T follicular helper cell (primary cell): ENCODE measurements at places on chromosomes 3 and 15.

DNA sequence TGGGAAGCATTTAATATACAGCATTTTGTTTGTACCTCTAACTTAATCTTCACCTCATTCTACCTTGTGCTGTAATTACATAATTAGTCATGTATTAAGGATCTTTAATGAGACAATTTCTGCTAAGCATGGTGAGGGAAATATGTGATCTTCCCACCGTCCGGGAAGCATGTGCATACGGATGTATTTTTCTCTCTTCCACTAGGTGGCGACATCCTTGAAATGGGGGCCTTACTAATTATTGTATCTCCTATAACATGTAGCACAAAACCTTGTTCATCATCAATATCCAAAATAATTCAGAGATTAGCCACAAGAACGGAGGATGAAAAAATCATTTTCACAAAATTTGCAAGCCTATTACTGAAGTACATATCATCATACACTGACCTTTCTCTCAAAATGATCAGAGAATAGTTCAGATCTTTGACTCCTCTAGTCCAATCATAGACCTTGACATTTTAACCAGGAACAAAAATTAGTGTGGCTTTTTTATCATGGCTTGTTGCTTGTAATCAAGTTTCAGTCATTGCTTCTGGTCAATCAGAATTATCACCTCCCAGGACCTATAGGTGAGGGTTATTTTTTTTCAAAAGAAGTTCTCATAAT is 148.9 kb upstream of the GBE1 start:
- no peak for DNase-seq

DNA sequence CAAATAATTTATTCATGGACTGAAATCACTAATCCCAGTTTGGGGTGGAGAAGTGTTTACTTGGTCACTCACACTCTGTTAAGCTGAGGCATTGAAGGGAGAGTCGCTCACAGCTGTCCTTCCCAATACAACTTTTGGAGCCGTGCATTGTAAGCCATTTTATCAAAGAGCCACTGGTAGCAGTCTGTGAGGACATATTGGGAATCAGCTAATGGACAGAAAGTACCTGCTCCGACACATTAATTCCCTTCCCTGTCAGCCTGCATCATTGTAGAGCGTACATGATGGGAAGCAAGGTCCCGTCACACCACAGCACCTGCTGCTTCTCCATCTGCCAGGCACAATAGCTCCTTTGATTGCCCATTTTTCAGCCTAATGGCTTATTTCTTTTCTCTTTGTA is 643.2 kb downstream of the SQOR start:
- DNase-seq, result no peak

DNA sequence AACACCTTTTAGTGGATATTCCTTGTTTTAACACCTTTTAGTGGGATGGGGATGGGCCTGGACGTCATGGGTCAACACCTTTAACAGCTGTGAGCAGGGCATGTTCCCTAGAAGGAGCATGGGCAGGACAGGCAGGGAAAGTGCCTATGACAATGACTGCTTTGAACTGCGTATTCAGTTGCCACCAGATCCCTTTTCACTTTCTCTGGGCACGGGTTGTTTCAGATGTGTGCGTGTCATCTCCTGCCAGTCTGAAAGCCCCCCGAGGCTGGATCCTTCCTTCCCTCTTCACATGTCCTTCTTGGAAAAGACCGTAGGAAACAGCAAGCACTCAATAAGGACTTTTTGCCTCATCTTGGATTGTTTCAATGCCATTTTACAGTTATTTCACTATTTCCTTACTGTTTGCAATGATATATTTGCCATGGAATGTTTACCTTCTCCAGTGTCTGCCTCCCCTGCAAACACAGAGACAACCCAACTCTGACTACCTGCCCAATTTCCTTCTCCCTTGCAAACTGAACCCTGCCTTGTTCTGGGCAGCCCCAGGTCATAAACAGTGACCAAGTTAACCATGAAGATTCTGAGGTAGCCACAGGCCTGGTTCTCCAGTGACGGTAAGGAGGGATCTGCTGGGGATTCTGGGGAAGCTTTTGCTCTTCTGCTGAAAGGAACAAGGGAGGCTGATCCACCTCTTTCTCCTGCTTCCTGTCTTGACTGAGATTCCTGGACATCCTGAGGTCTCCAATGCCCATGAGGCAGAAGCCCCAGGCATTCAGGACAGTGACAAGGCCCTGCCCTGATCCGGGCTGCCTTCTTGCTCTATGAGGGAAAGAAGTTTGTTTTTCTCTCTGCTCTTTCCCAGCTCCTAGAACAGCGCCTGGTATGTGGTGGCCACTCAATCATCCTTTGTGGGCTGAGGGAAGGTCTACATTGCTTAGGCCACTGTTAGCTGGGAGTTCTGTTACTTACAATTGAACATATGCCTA is 51.8 kb downstream of the NOX5 start:
- no peak for DNase-seq

DNA sequence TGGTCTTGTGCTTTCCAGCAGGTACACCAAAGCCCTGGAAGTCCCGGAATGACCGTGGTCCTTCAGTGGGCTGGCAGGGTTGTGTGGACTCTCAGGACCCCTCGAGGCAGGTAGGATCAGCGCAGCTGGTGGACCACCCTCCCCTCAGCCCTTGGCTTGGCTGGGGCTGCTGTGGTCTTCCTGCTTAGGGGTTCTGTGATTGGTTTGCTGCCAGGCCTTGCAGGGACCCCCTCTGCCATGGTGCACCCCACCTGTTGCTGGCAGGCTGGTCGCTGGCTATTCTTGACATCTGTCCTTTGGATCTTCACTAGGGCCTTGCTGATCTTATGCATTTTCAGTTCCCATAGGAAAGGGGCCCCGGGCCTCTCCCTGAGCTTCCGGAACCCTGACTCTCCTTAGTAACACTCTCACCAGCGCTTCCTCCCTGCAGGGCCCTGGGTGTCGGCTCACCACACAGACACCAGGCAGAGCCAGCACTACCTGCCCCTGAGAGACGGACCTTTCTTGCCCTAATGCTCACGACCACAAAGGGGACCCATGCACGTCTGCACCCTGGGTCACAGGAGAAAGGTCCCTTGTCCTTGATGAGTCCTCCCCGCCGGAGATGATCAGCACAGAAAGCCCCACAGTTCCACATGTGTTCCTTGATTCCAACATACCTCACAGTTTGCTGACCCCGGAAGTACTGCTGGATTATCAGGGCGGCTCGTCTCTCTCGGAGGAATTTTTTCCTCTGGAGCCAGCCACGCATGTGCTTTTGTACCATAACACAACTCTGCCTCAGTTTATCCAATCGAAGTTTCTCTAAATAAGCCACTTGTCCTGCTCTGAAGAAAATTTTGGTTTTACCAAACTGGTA is 51.7 kb downstream of the MYO5C start:
- DNase-seq, result no peak

DNA sequence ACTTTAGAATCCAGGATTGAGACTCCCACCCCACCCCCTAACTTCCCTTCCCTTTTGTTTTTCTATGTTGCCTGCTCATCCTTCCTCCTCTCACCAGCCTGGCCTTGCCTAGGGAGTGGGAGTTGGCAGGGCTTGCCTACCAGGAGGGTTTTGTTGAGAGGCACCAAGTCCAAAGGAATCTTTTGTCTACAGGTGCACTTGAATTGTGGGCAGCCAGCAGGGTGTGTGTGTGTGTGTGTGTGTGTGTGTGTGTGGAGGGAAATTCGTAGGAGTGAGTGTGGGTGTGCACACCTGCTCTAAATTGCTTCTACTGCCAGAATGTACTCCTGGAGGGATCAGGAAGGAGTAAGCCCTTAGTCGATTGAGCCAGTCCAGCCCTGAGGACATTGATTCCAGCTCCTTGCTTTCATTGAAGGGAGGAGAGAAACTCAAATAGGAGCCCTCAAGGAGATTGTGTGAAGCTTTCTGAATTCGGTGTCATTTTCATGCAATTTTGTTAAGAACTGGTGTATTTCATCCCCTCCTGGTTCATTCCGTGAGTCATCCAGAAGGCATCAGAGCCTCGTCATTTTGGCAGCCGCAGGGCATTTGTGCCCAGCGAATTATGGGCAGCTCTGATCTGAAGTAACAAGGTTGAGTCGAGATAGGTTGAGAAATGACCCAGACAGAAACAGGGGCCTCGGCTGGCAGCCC is 112.1 kb downstream of the SLCO3A1 start:
- no peak for DNase-seq

DNA sequence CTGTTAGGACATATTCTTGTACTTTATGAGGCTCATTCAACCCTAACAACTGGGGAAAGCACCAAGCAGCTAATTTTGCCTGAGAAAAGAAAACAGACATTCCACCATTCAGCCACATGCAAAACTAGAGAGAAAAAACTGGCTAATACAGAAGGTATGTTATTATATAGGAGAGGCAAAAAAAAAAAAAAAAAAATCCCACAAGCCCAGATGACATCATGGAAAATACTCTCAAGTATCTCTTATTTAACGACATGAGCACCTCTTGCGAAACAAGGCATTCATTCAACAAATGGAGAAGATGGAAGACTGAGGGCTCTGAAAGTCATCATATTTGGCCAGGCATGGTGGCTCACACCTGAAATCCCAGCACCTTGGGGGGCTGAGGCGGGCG is 61.5 kb downstream of the PRICKLE2 start:
- DNase-seq, result no peak

GRCh38 chr3:147618691-147619090 is 209.5 kb downstream of the ZIC1 start:
- no peak for DNase-seq

GRCh38 chr3:45962033-45962432 is 18.8 kb downstream of the CXCR6 start:
- DNase-seq, result no peak

DNA sequence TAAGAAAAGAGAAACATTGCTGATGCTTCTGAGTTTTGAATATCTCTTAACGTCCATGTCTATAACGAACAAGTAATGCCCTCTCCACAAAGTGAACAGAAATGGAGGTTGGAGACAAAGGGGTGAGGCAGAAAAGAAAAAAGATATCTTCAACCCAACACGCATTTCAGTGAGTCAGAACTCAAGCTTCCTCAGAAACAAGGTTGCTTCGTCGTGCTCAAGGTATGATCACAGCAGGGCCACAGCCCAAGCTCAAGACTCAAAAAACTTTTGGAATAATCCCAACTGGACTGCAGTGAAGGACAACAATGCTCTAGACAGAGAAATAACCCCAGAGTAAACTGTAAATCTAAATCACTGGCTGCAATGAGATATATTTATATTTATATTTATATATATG is 18.9 kb downstream of the WNT5A start:
- no peak for DNase-seq

GRCh38 chr3:159455741-159456181 is 532.9 kb upstream of the IL12A start:
- DNase-seq, result no peak

DNA sequence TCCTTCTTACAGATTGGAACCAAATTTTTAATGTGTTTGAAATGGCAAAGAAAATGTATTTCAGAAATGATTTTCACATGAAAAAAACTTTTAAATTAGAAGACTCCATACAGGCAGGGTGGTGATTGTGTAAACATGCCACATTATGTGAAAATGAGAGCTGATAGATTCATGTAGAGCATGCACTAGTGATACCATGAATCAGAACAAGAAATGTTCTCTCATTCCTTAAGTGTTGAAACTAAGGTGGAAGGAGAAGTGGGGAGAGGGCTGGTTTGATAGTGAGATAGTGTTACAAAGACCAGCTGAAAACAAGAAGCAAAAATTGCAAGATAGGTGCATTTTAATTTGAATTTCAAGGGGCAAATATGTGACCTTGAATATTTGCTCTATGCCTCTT is 100.3 kb downstream of the CCNL1 start:
- no peak for DNase-seq

- no peak for DNase-seq
Observed at GRCh38 chr15:25684521-25685431, 178.4 kb downstream of the ATP10A start.

GRCh38 chr3:10437995-10438901 is 67.1 kb downstream of the ATP2B2 start:
- DNase-seq, result no peak

GRCh38 chr15:70778258-70779076 is 15.1 kb upstream of the UACA start:
- DNase-seq, result no peak

DNA sequence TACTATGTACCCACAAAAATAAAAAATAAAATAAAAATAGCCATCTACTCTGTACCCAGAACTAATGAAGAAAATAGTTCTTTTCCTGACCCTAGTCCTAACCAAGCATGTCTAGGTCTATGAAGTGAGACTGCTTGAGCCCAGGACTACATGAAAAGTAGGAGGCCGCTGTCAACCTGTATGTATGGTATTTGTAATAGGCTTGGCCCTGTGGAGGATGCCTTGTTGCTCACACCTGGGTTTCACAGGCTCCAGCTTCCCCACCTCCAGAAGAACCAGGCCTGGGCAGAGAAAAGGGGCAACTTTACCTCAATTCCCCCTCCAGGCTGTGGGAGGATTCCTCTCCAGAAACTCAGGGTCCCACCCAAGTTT is 6.8 kb upstream of the PKM start:
- no peak for DNase-seq

- no peak for DNase-seq
Observed at GRCh38 chr3:194548346-194549321, 61.8 kb upstream of the ATP13A3 start.

DNA sequence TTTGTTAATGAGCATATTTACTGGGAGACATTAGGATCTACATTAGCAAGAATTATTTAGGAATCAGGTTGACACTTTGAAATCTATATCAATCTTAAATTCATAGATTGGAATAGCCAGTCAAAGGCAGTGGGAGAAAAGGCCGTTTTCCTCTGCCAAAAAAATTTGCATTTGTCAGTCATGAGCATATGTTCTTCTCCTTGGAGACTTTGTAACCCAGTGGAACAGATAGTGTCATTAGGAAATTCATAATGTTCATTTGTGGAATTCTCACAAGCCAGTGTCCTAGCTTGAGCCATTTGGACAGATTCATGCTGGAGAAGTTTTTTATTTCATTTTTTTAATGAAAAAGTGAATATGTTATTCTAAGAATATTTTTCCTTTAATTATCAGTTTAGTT is 260.1 kb downstream of the OXSM start:
- no peak for DNase-seq

DNA sequence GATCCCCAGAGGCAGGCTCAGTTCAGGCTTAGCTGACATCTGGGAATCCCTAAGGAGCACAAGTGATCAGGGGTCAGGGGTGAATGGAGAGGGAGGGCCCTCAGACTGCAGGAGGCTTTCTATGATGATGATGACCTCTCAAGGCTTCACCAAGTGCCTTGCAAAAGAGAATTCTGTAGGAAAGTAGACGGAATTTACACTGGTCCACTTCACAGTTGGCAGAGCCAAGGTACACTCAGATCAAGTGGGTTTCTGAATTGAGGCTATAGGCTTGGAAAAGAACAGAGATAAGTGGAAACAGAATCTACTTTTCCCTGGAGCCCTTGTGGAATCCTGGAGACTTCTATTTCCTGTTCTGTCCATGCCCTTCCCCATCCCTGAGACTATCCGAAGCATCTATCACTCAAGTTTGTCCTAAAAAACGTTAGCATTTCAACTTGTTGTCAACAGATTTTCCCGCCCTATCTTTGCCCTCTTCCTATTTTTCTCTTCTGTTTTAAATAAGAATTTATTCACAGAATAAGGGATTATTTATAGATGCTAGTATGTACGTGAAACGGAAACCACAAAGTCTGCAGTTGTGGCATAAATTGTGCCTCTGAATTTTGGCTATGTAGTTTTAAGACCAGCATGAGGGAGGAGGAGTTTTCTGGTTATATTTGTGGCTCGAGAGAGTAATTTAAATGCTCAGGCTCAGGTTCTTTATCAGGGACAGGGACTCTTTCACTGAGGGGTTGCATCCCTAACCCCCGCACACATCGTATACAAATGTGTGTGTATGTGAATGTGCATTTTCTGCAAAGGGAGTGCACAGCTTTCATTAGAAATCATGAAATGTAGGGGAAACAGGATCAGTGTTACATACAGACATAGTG is 12.8 kb downstream of the GCSAM start:
- no peak for DNase-seq

- no peak for DNase-seq
Observed at GRCh38 chr15:28103831-28104230, 4.7 kb upstream of the OCA2 start.
